ENCODE measurements at places on chromosomes 16 and 17.

GRCh38 chr16:30142672-30143346 is 19.8 kb upstream of the MAPK3 start:
- no peak for DNase-seq

DNA sequence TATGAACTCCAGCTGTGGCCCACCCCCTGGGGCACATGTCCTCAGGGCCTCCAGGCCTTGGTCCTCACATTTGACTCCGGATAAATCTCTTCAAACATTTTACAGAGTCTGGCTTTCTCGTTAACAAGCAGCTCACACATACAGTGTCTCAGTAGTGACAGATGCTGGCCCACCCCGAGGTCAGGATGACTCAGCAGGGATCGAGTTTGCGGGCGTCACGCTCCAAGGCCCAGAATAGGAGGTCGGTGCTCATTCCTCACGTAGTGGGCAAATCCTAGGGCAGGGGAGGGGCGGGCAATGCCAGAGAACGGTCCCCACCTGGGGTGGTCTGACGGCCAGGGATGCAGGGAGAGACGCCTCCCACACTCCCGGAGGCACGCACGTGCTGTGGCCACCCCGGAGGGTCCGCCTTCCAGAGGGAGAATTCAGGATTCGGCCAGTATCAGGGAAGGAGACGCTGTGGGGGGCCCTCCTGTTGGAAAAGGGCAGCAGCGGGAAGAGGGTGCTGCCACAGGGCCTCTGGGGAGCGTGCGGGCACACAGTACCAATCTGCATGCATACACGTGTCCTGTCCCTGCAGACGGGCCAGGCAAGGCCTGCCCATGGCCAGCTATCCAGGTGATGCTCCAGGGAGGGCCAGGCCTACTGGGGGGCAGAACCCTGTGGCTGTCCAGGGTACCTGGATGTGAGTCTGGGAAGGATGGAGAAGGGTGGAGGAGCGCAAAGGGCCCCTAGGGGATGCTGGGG is 8.6 kb downstream of the SLC7A5 start:
- DNase-seq = no peak

GRCh38 chr17:76545918-76546555 is 6.2 kb downstream of the PRCD start:
- no peak for DNase-seq

- no peak for DNase-seq
Observed at GRCh38 chr16:84789431-84789830, 30.4 kb upstream of the CRISPLD2 start.

GRCh38 chr16:57299009-57299718 is 14.7 kb upstream of the PLLP start:
- peak; percentile 76 for DNase-seq

DNA sequence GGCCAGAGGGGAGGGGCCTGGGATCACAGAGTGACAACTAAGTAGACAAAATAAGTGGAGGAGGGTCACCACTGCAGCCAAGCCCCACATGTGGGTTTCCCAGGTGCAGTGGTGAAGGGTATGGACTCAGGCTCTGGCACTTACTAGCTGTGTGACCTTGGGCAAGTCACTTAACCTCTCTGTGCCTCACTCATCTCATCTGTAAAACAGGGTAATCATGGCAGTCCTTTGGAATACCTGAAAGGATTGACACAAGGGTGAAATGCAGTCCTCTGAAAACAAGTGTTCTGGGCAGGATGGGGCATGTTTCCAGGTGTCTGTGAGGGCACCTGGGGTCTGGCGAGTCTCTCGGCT is 55.8 kb downstream of the NKD1 start:
- no peak for DNase-seq

DNA sequence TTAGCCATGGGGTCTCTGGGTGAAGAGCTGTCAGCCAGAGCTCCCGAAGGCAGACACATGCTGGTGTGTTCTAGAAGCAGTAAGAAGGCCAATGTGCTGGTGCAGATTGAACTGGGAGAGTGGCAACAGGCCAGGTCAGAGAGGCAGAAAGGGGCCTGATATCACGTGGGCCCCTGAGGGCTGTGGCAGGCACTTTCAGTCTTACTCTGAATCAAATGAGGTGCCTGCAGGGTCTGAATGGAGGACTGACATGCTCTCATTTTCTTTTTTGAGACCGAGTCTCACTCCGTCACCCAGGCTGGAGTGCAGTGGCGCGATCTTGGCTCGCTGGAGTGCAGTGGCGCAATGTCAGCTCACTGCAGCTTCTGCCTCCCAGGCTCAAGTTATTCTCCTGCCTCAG is 293.8 kb downstream of the ABCC12 start:
- DNase-seq = no peak

- DNase-seq = peak; percentile 60
Observed at GRCh38 chr17:38912221-38912813, 13.1 kb upstream of the LASP1NB start.

- no peak for DNase-seq
Observed at GRCh38 chr17:58575511-58575910, 61.1 kb upstream of the MTMR4 start.

- peak; percentile 23 for DNase-seq
Observed at GRCh38 chr16:87086575-87086974, 230.6 kb downstream of the C16orf95 start.

DNA sequence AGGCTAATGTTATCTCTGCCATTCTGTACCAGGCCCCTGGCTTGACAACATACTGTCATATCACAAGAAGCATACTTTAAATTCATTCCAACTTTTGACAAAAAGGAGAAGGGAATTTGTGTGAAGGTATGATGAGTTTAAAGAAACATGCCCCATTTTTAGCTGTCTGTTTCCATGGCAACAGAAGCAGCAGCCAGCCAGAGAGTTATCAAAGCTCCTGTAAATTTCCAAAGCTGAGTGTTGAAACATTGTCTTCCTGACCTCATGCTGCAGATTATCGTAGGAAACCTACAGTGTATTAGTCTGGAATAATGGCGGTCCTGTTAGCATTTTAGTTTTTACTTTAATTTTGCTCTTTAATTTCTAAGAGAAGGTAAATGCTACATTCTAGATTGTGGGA is 124.9 kb downstream of the MRTFB start:
- no peak for DNase-seq

GRCh38 chr16:84378567-84378966 is 10.2 kb downstream of the ATP2C2 start:
- no peak for DNase-seq

DNA sequence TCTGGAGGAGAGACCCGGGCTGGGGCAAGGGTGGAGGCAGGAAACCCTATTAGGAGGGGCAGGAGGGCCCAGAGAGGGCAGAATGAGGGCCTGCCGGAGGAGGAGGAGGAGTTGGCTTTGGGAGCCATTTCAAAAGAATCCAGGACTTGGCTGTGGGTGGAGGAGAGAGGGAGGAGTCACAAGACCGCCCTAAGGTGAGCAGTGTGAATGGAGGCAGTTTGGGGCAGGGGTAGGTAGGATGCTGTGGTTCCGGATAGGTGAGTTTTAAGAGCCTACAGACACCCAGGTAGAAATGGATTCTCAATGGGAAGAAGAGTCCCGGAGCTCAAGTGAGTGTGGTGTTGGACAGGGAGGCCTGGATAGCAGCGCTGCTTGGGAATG is 80.3 kb downstream of the ARHGAP23 start:
- DNase-seq = no peak

DNA sequence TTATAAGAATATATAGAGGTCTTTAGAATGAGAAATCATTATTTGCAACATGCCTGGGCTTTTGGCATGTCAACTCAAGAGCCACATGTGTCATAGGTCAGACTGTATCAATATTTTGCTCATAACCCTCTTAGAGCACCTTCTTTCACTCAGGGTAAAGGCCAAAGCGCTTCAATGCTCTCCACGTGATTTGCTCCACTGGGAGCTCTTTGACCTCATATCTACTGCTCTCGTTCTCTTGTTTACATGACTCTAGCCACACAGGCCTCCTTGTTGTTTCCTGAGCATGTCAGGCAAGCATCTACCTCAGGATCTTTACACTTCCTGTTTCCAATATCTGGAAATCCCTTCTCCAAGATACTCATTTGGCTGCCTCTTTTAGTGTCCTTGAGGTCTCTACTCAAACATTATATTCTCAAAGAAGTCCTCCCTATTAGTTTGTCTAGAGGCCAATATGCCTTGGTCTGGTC is 148.4 kb downstream of the TOX3 start:
- DNase-seq = no peak

DNA sequence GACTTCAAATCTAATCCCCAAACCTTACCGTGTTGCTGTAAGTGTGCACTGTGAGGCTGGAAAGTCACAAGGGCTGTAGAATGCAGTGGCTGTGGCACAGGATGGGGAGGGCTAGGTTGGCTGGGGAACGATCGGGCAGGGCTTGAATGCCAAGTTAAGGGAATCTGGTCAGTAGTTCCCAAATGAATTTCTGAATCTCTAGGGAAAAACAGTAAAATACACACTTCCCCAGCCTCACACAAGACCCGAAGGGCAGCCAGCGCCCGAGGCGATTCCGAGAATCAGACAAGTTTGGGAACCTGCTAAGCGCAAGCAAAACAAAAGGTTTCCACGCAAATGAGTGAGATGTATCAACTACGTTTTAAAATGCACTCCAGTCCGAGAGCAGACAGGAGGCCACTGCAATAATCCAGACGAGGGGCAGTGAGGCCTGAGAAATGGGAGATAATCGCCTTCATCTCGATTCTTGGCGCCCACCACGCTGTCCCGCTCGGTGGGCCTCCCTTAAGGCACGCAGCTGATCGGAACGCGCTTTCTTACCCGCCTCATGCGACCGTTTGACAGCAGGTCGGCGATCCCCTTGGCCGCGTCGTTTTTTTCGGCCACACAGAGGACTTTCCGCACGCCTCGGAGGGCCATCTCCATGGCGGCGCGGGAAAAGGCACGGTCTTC is 599 bp downstream of the TOP3A start:
- DNase-seq = no peak

GRCh38 chr17:40327244-40327729 is 18.3 kb downstream of the RARA start:
- DNase-seq = no peak

DNA sequence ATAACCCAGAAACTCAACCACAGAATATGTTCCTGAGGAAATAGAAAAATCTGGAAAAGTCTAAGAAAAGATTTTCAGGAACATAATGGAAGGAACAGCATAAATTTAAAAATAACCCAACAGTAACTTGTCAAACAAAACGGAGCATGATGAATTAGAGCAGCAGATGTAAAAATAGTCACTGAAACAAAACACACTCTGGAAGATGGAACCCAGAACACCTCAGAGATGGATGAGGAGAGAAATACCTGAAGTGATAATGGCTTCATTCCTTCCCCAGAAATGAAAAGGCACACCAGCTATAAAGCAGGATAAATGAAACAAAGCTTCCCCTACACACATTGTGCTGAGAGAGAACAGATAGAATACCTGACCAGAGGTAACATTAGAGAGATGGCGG is 6.3 kb downstream of the TK1 start:
- DNase-seq = no peak

GRCh38 chr16:77077256-77077922 is 113.6 kb upstream of the MON1B start:
- DNase-seq = no peak

- no peak for DNase-seq
Observed at GRCh38 chr17:56761387-56761786, 72.3 kb downstream of the C17orf67 start.

GRCh38 chr17:67390646-67391361 is 13.7 kb downstream of the PITPNC1 start:
- no peak for DNase-seq

DNA sequence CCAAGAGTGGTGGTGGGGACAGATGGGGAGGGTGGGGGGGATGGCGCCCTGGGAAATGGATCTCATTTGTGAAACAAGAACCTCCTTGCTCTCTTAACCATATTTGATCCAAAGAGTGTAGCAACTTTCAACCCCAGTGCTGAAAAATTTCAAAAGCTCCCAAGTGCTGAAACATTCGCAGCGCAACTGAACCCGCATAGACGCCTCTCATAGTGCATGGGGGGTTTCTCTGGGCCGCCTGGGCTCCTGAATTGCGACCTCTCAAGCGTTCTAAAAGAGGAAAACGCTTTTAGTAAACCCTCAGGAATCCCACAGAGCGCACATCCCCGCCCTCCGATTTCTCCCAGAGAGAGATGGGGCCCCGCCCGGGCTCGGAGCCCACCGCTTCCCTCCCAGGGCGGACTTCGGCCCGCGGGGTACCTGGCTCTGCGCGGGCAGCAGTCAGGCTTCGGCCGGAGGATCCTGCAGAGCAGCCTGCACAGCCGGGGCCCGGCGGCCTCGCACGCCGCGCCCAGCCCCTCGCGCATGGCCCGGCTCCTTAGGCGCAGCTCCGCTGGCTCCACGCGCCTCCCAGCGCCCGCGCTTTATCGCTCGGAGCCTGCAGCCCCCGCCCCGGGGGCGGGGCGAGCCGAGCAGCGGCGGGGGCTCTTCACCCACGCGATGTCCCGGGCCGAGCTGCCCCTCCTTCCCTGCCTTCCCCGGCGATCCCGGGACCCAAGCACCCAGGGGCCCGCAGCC is 7.0 kb downstream of the NOS2 start:
- no peak for DNase-seq

- no peak for DNase-seq
Observed at GRCh38 chr16:1713933-1714332, 7.9 kb downstream of the MAPK8IP3 start.

DNA sequence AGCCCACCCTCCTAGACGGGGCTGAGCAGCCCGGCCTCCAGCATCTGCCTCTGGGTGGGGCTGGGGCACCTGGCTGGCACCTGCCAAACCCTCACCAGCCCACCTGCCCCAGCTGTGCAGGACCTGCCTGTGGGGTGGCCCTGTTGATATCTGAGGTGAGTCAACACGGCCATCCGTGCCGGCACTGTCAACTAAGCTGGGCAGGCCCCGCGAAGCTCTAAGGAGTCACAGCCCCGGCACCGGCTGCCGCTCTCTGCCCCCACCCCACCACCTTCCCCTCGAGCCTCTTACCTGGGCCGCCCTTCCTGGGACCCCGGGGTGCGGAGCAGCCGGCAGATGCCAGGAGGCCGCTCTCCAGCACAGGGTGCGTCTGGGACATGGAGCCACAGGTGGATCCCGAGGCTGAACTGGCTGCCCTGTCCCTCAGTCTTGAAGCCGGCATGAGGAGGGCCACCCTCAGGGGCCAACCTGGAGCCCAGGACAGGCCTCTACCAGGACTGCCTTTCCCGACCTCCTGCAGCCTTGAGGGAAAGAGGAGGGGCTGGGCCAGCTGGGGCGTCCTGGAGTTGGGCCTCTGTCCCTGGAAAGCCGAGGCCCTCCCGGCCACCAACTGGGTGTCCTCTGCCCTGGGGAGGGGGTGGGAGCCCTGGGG is 515 bp downstream of the CBFA2T3 start:
- no peak for DNase-seq

- no peak for DNase-seq
Observed at GRCh38 chr17:39666231-39666600, 1.1 kb downstream of the TCAP start.

- DNase-seq = no peak
Observed at GRCh38 chr16:2775131-2775716, 1.9 kb downstream of the ELOB start.
